ENCODE measurements at places on chromosomes 5 and 9. TPM values are rescaled to one million over a fixed set of nuclear protein-coding genes. Genes with fewer than 3 reads are reported as not detected.

GRCh38 chr5:141392429-141393198, at the start of gene PCDHGA8:
TSS of gene PCDHGA8 (plus strand) at chr5:141392633. CDS start at chr5:141392814, 181 bp downstream.
- no peak within 1 kb of the TSS for H3K27ac ChIP-seq
- H3K4me1 ChIP-seq = no peaks in the 10 kb centered on the region
- no peaks in the 10 kb centered on the region for H3K36me3 ChIP-seq
- no peak for DNase-seq
- no peaks in the 10 kb centered on the region for H3K27me3 ChIP-seq
- H3K4me3 ChIP-seq = no peak within 1 kb of the TSS

- no peaks in the 10 kb centered on the region for H3K27me3 ChIP-seq
- H3K36me3 ChIP-seq = no peaks in the 10 kb centered on the region
- peaks cover 10% of the 10 kb centered on the region for H3K4me1 ChIP-seq
- no peak overlapping the region for H3K4me3 ChIP-seq
- no peak overlapping the region for H3K27ac ChIP-seq
These were observed 481.6 kb upstream of the KIF2A start for GRCh38 chr5:61824396-61824795.

- H3K27ac ChIP-seq = no peak overlapping the region
- H3K36me3 ChIP-seq = no peaks in the 10 kb centered on the region
- no peak overlapping the region for H3K4me3 ChIP-seq
- no peak for DNase-seq
- no peaks in the 10 kb centered on the region for H3K27me3 ChIP-seq
These were observed 40.0 kb downstream of the NACC2 start for GRCh38 chr9:136054798-136055714.

DNA sequence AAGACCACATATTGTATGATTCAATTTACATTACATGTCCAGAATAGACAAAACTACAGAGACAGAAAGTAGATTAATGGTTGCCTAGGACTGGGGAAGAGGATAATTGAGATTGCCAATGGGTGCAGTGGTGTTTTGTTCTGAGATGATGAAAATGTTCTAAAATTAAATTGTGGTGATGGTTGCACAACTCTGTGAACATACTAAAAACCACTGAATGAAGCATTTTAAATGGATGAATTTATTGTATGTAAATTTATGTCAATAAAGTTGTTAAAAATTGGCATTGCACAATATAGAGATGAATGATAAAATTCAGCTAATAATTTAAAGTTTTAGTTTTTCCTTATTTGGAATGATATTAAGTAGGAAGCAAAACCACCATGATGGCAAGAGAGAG, 109.5 kb upstream of the NR4A3 start:
- no peaks in the 10 kb centered on the region for H3K4me1 ChIP-seq
- DNase-seq = no peak
- H3K27ac ChIP-seq = no peak overlapping the region
- H3K36me3 ChIP-seq = no peaks in the 10 kb centered on the region
- no peak overlapping the region for H3K4me3 ChIP-seq

GRCh38 chr9:93149361-93149760, 15.3 kb upstream of the NINJ1 start:
- H3K36me3 ChIP-seq = no peaks in the 10 kb centered on the region
- DNase-seq = peak; percentile 48
- 0 out of 2 replicates have a peak, but pooled peaks cover 6% of the 10 kb centered on the region for H3K4me1 ChIP-seq
- H3K4me3 ChIP-seq = 0 out of 2 replicates have a peak overlapping the region, but pooled peaks have one; percentile 35
- no peaks in the 10 kb centered on the region for H3K27me3 ChIP-seq

- H3K27me3 ChIP-seq = no peaks in the 10 kb centered on the region
- H3K36me3 ChIP-seq = no peaks in the 10 kb centered on the region
- H3K4me3 ChIP-seq = no peak overlapping the region
- H3K27ac ChIP-seq = no peak overlapping the region
- DNase-seq = no peak
These were observed 4.8 kb downstream of the FOXI1 start for GRCh38 chr5:170110403-170111087.

DNA sequence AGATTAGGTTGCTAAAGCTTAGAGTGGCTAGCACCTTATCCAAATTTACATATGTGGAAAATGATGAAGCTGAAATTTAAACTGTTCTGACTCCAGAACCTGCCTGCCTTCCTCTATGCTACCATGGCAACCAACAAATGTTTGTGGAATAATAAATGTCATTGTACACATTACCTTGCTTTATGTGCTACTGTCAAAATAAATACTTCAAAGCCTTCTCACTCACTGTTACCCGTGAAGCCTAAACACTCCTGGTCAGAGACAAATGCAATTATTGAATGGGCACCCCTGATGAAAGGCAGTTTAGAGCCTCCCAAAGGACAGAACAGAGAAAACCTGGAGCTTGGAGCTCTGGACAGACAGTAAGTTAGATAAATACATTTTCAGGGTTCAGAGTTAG, 158.6 kb downstream of the FAM114A2 start:
- H3K27ac ChIP-seq = no peak overlapping the region
- H3K36me3 ChIP-seq = no peaks in the 10 kb centered on the region
- H3K4me3 ChIP-seq = no peak overlapping the region
- DNase-seq = no peak
- 0 out of 2 replicates have a peak, but pooled peaks cover 2% of the 10 kb centered on the region for H3K27me3 ChIP-seq

DNA sequence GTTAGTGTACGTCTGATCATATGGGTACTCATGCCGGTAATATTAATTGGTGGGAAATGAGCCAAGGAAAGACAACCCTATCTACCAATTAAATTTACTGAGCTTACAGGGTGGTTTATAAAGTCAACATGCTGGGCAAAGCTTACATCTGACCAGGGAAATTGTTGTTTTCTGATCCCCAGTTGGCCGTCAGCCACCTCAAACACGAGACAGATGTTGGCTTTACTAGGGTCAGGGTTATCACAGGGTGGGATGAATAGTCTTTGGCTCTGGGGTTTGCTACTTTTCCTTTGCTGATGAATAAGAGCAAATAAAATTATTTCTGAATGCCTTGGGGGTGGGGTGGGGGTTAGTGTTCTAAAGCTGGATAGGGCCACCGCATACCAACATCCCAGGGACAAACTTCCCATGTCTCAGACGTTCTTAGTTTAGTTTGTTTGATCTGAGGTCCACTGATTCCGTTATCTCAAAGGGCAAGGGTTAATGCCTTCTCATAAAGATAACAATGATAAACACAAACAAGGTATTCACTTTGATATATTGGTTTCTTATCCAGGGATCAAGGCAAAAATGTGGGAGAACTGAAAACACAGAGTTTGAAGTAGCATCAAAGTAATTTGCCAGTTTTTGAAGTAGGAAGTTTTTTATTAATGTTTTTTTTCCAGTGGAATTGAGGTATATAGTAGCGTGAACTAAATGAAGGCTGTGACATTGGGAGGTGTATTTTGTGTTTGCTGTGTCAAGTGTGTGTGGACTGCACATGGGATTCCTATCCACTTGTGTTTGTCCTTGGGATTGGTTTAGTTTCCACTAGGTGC, 109.1 kb upstream of the RPS23 start:
- H3K27me3 ChIP-seq = no peaks in the 10 kb centered on the region
- no peaks in the 10 kb centered on the region for H3K36me3 ChIP-seq
- H3K4me1 ChIP-seq = peaks cover 38% of the 10 kb centered on the region
- peak overlapping the region; percentile 99 for H3K27ac ChIP-seq
- DNase-seq = peak; percentile 93

DNA sequence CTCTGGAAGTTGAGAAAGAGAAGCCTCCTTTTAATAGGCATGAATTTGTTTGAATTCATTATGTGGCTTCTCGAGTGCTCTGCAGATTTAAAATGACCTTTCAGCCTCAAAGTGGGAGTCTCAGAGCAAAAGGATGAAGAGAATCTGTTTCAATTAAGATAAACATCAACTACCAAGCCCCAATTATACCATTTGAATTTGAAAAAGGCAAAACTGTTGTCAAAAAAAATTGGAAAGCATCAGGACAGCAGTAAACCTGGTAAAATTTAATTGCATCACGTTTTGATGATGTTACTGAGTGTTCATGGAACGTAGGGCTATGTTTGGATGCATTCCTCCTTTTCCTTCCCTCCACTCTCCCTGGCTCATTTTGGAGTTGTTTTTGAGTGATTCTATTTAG, 637.2 kb downstream of the PDE4D start:
- no peak overlapping the region for H3K27ac ChIP-seq
- DNase-seq = no peak
- H3K4me1 ChIP-seq = no peaks in the 10 kb centered on the region
- H3K36me3 ChIP-seq = no peaks in the 10 kb centered on the region
- H3K27me3 ChIP-seq = no peaks in the 10 kb centered on the region
- H3K4me3 ChIP-seq = no peak overlapping the region

DNA sequence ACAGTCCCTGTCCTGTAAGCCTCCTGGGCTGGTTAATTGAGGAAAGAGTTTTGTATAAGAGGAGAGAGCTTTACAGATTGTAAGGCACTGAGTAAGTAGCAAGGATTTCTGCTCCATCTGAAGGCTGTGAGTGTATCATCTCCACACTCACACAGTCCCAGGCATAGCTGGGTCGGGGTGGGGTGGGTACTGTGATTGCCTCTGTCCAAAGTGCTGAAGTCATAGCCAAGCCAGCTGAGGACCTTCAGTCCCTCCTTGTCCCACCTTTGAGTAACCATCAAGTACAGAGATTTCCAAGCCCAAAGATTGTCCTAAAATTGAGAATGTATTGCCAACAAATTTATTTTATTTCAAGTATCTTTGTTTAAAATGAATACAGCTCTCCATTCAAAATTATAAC, 5.5 kb upstream of the DNAJB5 start:
- H3K4me1 ChIP-seq = no peaks in the 10 kb centered on the region
- H3K27ac ChIP-seq = no peak overlapping the region
- H3K27me3 ChIP-seq = 0 out of 2 replicates have a peak, but pooled peaks cover 6% of the 10 kb centered on the region
- no peaks in the 10 kb centered on the region for H3K36me3 ChIP-seq
- no peak overlapping the region for H3K4me3 ChIP-seq

DNA sequence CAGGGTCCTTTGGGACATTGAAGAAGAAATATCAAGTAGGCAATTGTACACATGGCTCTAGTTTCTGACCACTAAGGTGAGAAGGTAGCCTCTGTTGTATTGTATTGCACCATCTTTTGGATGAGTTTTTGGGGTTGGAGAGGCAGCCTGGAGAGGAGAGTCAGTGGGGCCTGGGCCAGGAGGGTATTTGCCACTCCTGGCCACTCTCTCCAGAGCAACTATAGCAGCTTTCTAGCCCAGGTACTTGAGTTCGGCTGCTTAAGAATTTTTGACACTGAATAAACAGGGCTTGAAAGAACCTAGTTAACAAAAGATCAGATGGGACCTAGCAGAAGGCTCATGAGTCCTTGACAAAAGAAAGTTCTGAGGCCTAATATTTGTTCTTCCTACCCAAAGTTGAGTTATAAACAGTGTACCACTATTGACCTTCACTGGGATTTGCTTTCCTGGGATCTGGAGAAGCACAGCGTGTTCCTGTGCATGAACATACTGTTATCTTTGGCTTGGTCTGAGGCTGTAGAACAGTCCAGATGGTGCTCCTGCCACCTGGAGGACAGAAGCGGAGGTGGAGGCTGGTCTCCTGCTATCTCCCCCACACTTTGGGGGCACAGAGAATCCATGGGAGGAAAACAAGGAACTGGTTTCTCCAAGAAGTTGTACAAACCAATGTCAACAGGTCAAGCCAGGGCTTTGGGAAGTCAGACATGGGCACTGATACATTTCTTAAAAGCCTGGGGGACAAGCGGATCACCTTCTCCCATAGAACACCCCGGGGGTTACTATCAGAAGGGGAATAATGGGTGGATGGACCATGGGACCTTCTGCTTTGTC, 110.4 kb upstream of the LIFR start:
- H3K27me3 ChIP-seq = no peaks in the 10 kb centered on the region
- no peak overlapping the region for H3K27ac ChIP-seq
- peaks cover 1% of the 10 kb centered on the region for H3K4me1 ChIP-seq
- H3K4me3 ChIP-seq = no peak overlapping the region
- DNase-seq = peak; percentile 45

DNA sequence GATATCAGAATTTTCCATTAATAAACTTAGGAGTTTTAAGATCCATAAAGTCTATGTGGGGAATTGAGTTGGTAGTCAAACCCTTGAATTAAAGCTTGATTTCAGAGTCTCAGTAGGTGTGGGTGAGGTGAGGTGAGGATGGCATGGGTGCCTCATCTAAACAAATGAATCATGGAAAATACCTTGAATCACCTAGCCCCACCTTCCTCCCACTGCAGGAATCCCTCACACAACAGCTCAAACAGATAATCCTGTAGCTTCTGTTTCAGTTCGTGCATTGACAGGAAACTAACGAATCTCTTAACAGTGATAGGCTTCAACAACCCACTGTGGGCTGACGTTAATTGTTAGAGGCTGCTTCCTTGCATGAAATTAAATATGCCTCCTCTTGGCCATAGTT, 185.0 kb downstream of the SREK1 start:
- H3K4me3 ChIP-seq = no peak overlapping the region
- no peak overlapping the region for H3K27ac ChIP-seq
- no peaks in the 10 kb centered on the region for H3K4me1 ChIP-seq
- no peaks in the 10 kb centered on the region for H3K27me3 ChIP-seq

DNA sequence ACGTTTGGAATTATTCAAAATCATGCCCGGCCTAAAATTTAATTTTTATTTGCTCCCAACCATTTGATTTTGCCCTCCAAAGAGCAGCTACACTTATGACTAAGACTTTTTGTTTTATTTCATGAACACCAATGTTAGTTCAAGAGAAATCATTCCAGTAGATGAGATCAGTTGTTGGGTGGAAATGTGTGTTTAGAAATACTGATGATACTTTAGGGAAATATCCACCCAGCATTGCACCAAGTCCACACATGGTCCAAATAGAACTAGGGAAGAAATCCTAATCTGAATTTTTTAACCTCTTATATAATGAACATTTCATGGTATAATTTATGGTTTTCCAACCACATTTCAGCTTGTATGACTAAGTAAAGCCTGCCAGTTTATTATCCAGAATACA, 28.3 kb upstream of the GOLPH3 start:
- no peaks in the 10 kb centered on the region for H3K27me3 ChIP-seq
- peaks cover 14% of the 10 kb centered on the region for H3K4me1 ChIP-seq
- no peak overlapping the region for H3K4me3 ChIP-seq
- no peaks in the 10 kb centered on the region for H3K36me3 ChIP-seq

GRCh38 chr5:116576053-116576713, 1.6 kb upstream of the SEMA6A start:
- no peak overlapping the region for H3K27ac ChIP-seq
- H3K4me3 ChIP-seq = peak overlapping the region; percentile 68
- DNase-seq = peak; percentile 52
- peaks cover 50% of the 10 kb centered on the region for H3K27me3 ChIP-seq
- H3K4me1 ChIP-seq = peaks cover 11% of the 10 kb centered on the region

GRCh38 chr5:126464959-126465358, 41.8 kb downstream of the GRAMD2B start:
- H3K27me3 ChIP-seq = no peaks in the 10 kb centered on the region
- DNase-seq = no peak
- H3K36me3 ChIP-seq = peaks cover 10% of the 10 kb centered on the region
- H3K27ac ChIP-seq = no peak overlapping the region
- H3K4me1 ChIP-seq = no peaks in the 10 kb centered on the region
- no peak overlapping the region for H3K4me3 ChIP-seq

CCL21 gene
- not detected for total RNA-seq

HSPB3 gene
- total RNA-seq = not detected

ANGPTL2 gene
- total RNA-seq = 0.75 TPM

ANKRD18B gene
- total RNA-seq = 5.4 TPM

IL33 gene
- 1.6 TPM for total RNA-seq

IQGAP2 gene
- not detected for total RNA-seq

CYLC2 gene
- not detected for total RNA-seq

SH2D3C gene
- 0.26 TPM for total RNA-seq

FOXD1 gene
- 10.3 TPM for total RNA-seq

ZNF169 gene
- 2.4 TPM for total RNA-seq

CDC42SE2 gene
- 10.5 TPM for total RNA-seq

MEIKIN gene
- total RNA-seq = not detected

FAM151B gene
- 2.3 TPM for total RNA-seq

Measured in PC-3 (cell line).